ENCODE measurements at places on chromosomes 7 and 10. TPM values are rescaled to one million over a fixed set of nuclear protein-coding genes. Genes with fewer than 3 reads are reported as not detected.

GRCh38 chr10:123266971-123267370, 112.8 kb downstream of the BUB3 start:
- DNase-seq, result no peak
- no peak overlapping the region for H3K4me3 ChIP-seq
- H3K4me1 ChIP-seq, result no peaks in the 10 kb centered on the region
- no peaks in the 10 kb centered on the region for H3K36me3 ChIP-seq
- no peaks in the 10 kb centered on the region for H3K27me3 ChIP-seq
- no peak overlapping the region for H3K27ac ChIP-seq

MUC3A gene
- 0.29 TPM for total RNA-seq

DNA sequence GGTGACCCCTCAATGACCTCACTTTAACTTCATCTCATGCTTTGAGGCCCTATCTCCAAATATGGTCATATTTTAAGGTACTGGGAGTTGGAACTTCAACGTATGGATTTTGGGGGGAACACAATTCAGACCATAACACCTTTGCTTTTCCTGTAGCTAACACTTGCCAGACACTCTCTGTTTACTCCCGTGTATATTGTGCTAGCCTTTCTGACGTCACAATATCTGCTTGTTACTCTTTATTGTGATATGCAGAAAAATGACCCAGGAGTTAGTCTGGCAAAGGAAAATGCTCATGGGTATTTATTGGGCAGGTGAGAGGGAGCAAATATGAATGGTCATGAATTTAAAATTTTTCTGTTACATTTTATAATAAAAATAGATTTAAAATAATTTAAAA, 45.7 kb upstream of the KCND2 start:
- H3K27ac ChIP-seq, result no peak overlapping the region
- H3K36me3 ChIP-seq, result no peaks in the 10 kb centered on the region
- no peaks in the 10 kb centered on the region for H3K27me3 ChIP-seq
- no peak for DNase-seq

DNA sequence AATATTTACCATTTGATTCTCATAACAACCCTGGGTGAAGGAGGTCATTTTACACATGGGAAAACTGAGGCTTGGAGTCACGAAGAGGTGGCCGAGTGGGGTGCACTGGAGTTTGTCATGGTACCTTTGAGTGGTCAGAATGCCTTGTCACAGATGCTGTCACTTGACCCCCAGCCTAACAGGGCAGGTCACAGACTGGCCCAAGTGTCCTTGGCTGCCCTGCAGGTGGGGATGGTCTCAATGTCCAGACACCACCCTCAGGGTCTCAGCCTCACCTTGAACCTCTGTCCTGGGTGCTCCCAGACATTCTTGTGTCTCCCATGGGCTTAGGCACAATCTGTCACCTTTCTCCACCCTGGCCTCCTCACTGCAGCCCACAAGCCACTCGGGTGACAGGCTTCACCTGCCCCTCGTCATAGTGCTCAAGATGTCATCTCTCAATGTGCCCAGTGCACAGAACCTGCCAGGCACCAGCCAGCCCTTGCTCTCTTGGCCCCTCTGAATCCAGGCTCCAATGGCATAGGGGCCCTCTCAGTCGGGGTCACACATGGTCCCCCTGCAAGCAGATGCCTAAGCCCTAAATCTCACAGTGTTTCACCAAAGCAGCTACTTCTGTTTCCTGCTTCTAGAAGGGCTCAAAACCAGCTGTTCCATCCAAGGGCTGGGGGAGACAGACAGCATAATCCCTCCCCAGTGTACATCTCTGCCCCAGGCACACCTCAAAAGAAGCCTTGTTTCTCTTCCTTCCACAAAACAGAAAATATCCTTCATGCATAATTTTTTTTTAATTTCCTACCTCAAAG, 76.8 kb upstream of the NANOS1 start:
- H3K27me3 ChIP-seq, result no peaks in the 10 kb centered on the region
- no peaks in the 10 kb centered on the region for H3K4me1 ChIP-seq
- no peak for DNase-seq
- H3K27ac ChIP-seq, result no peak overlapping the region
